Spleen (tissue), 13 donors: ENCODE measurements at places on chromosomes 6 and 20.

DNA sequence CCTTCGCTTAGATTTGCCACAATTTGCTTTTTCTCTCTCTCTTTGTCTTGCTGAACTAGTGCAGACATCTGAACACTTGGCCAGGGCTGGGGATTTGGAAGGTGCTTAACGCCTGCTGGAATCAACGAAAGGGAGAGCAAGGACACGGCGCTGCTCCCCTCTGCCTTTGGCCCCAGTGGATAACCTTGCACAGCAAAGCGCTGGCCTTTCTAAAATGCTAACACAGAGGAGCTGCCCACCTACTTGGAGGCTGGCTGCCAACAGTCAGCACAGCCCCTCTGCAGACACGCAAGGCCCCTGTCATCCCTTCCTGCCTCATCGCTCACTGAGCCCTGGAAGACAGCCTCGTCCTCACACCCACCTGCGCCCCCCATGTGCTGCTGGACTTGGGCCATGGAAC, 37.5 kb downstream of the C20orf203 start:
- no peak for DNase-seq

- peak; percentile 28 for DNase-seq
These were observed 165.0 kb downstream of the VEGFA start for GRCh38 chr6:43934803-43935602.

DNA sequence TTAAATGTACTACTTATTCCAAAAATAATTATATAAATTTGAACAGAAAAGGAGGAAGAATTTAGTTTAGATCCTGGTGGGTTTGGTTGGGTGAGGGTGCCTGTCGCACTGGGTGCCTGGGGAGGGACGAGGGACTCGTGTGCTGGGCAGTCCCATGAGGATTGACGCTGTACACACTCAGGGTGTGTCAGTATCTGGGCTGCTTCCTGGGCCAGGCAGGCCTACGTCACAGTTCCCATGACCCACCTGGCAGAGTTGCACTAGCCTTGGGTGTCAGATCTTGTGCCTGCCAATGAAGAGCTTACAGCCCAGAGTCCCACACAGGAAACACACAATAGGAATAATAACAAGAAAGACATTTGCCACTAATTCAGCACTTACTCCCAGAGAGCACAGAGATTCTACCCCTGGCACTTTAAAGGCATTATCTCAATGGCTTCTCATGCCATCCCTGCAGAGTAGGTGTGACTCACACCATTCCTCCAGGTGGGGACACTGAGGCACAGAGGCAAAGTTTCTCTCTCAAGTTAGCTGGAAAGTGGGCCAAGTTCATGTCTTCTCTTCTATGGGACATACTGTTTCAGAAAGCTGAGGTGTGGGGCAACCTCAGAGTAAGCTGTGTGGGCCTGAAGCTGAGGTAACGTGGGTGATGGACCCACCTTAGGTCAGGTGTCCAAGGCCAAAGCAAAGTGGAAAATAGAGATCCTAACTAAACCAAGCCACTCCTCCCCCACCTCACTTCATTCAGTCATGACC, 1.3 kb upstream of the SDCBP2 start:
- peak; percentile 80 for DNase-seq

- DNase-seq, result no peak
These were observed 460.2 kb upstream of the CDH4 start for GRCh38 chr20:60791823-60792222.

DNA sequence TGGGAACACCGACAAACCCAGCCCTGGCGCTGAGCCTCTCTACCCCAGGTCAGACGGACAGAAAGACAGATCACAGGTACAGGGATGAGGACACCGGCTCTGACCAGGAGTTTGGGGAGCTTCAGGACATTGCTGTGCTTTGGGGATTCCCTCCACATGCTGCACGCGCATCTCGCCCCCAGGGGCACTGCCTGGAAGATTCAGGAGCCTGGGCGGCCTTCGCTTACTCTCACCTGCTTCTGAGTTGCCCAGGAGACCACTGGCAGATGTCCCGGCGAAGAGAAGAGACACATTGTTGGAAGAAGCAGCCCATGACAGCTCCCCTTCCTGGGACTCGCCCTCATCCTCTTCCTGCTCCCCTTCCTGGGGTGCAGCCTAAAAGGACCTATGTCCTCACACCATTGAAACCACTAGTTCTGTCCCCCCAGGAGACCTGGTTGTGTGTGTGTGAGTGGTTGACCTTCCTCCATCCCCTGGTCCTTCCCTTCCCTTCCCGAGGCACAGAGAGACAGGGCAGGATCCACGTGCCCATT, 15.3 kb downstream of the VEGFA start:
- DNase-seq, result no peak

DNA sequence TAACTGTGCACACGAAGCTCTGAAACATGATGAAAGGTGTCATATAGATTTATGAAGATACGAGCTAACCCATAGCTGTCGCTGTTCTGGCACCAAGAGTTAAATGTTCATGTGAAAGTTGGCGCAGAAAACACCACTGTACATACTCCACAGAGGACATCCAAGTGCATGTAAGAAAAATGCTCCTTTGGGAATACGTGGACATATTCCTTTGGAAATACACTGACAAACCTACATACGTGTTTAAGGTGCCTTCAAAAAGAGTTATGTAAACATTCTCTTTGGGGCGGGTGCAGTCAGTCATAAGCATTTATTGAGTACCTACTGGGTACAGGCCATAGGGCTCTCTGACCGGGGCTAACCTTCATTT, 723 bp upstream of the ARID1B start:
- no peak for DNase-seq

- DNase-seq, result no peak
These were observed 31.9 kb downstream of the NDUFAF5 start for GRCh38 chr20:13816757-13817156.

GRCh38 chr20:50625986-50626677, 65.2 kb downstream of the RIPOR3 start:
- DNase-seq, result no peak

DNA sequence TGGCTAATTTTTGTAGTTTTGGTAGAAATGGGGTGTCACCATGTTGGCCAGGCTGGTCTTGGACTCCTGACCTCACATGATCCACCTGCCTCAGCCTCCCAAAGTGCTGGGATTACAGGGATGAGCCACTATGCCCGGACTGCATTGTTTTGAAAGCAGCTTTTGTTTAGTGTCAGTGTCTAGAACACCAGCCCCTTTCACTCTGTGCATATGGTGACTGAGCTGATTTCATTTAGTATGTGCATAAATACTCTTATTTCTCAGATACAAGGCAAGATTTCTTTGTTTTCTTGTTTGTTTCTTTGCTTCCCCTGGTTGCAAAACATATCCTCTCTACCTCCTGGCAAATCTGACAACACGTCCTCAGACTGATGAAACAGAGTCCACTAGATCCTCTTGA, 152.8 kb upstream of the CHD6 start:
- no peak for DNase-seq

DNA sequence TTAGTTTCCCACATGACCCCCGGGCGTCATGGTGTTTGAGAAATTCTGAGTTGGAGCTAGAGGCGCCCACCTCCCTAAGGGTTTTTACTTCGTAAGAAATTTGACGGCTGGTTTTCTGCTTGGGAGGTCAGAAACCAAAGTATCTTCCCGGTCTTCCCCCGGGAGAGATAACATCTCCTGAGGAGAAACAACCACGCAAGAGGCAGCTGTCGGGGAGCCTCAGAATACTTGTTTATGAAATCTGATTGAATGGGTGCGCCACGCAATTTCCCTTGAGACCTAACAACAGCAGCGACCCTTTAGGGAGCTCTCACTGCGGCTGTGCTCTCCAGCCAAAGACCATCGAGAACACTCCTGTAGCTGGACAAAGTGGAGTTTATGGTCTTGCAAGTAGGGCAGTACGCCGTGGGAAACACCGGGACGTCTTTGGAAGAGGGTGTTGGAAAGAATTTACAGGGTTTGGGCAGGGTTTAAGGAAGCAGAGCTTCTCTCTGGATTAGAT, 608 bp upstream of the EIF2S2 start:
- peak; percentile 79 for DNase-seq

DNA sequence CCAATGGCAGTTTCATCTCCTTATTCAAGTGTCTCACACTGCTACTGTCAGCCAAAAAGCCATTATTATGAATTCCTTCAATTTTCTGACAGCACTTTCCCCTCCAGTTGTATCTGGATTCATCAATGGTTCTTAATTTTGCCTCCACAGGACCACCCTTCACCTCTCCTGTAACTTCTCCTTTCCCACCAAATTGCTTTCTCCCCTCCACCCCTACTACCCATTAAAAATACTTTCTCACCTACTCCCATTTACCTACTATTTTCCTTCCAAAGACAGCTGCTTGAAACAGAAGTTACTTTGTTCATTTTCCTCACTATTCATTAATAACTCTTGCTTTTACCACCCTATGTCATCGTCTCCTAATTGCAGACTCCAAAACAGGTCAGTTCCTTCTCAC, 29.8 kb downstream of the DEK start:
- no peak for DNase-seq

GRCh38 chr20:47800623-47801022, 15.3 kb upstream of the SULF2 start:
- DNase-seq, result no peak

DNA sequence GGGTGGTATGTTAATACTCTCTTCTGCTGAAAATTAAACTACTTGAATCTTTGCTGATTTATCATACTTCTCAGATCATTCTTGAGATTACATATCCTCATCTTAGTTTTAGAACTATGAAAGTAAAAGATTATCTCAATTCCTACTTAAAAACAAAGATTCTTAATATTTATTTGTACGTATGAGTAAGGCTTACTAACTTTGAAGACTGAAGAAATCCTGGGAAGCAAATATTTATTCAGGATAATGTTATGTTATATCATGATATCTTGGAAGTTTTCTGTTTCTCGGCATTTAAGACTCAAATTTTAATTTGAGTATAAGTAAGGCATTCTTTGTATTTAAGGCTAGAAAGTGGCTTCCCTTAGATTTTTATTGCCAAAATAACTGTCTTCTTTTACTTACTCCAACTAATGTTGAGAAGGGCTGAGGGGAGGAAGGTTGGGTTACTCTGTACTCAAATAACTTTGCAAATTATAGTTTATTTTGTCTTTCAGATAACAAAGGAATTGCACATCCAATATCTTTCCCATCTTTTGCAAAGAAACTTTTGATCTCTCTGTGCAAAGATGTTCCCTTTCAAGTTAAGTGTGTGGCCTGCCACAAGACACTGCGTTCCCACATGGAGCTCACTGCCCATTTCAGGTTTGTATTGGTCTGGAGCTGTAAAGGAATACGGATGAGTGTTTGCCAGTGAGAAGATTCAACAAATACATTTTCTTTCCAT, 30.5 kb upstream of the BAG2 start:
- no peak for DNase-seq

DNA sequence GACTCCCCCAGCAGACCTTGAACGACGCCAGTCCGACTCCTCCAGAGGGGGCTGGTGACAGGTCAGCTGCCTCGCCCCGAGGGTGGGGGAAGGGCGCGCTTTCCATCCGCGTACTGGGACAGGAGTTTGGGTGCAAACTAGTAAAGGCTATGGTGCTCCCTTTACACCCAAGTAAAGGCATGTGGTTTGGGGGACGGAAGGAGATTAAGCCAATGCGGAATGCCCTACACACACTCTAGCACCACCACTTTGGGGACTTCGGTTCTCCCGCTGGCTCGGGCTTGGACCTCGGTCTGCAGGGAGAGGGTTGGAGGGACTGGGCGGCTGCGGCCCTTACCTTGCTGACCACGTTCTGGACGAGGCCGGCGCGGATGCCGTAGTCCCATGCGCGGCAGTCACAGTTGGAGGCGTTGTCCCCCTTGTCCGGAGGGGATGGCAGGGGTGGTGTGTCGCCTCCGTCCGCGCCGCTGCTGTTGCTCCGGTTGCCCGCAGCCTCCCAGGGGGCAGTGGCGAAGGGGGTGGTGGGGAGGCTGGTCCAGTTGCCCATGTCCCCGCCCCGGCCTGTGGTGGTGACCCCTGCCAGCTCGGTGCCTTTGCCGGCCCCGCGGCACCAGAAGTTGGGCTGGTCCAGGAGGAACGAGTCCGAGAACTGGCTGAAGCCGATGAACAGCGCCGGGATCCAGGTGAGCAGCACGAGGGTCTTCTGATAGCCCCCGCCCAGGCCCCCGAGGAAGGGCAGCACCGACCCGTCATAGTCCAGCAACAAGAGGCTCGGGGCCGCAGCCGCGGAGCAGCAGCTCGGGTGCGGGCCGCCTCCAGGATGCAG, 1.1 kb downstream of the SLC22A23 start:
- no peak for DNase-seq

DNA sequence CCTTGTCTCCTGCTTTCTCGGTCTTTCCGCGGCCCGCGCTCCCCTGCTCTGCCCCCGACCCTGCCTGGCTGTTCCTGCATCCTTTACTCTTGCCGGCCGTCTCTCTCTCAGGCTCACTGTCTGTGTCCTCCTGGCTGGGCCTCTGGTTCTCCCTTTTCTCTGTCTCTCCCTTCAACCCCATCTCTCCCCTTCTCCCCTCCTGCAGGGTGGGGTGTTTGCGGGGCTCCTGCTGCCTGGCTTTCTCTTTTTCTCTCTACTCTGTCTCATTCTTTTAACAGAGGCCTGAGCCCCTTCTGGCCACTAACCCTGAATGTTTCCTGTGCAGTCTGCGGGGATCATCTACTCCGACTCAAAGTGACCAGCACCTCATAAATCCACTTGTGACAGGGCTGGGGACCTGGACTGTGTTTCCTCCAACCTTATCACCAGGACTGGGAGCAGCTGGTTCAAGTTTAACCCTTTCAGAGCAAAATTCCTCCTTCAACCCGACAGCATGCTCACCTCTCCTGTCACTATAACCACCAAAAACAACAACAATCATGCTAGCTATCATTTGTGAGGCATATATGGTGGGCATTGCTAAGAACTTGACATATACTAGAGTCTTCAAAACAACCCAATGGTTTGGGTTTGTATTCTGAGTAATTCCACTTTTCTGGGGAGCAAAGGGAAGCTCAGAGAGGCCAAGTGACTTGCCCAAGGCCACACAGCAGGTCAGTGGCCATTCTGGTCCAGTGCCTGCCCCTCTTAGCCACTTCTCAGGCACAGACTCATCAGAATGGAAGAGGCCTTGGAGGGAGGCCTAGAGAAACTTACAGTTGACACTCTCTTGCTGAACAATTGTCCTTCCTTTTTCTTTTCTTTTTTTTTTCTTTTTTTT, 811 bp upstream of the RSPO4 start:
- no peak for DNase-seq

DNA sequence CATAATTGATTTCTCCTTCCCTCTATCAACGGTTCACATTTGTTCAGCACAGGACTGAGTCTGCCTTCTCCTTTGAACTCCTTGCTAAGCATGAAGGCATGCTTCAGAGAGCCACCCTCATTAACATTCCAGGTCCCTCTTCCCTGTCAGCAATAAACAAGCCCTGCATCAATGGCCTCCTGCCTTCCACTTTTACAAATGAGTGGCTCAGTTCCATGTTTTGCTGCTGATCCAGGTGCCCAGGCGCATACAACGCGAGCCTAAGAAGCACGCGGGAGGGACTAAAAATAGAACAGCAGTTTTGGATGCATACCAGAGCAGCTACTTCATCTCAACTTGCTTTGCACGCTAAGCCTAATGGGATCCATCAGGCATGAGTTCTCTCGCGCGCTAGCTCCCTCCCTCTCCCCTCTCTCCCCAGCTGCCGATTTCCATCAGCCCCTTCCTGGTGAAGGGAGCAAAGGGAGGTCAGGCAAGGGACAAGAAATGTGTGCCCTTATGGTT, 53.4 kb downstream of the TRAF3IP2 start:
- DNase-seq, result no peak
